NCI-H1436 (cell line): ENCODE measurements at places on chromosomes 6 and 20.

DNA sequence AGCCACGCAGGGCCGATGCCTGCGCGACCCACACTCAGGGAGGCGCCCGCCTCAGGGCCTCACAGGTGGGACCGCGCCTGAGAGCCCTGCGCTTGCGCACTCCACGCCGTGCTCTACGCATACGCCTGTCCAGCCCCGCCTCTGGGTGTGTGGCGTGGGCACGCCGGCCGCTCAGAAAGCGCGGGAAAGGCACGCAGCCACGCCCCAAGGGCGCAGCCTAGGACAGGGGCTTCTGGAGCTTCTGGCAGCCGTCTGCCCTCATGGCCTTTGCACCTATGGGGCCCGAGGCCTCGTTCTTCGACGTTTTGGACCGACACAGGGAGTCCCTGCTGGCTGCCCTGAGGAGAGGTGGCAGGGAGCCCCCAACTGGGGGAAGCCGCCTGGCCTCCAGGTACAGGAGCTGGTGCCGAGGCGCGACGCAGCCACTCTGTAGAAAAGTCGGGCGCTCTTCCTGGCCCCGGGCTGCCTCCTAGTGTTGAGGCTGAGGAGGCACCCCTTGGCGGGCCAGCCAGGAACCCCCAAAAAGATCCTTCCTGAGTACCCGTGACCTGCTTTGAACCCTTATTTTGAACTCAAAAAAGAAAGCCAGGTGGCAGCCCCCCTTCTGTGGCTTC is at the start of gene SPO11:
Gene SPO11 (plus strand): TSS at position 196 of the 614 bp plus-strand sequence. CDS start 65 bp downstream, at position 261.
- no peak for DNase-seq

DNA sequence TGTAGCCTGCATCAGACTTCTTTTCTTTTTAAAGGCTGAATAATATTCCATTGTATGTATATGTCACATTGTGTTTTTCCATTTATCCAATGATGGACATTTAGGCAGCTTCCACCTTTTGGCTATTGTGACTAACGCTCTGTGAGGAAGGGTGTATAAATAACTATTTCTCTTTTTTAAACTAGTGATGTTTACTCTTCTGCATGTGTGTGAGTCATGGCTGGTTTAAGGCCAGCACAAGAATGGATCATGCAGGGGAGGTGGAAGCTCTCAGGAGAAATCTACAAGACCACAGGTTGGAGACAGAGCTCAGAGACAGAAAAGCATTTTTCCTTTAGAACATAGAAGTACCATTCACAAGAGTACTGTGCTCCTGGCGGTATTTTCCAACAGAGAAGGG is 307.2 kb downstream of the SOX4 start:
- DNase-seq = no peak

DNA sequence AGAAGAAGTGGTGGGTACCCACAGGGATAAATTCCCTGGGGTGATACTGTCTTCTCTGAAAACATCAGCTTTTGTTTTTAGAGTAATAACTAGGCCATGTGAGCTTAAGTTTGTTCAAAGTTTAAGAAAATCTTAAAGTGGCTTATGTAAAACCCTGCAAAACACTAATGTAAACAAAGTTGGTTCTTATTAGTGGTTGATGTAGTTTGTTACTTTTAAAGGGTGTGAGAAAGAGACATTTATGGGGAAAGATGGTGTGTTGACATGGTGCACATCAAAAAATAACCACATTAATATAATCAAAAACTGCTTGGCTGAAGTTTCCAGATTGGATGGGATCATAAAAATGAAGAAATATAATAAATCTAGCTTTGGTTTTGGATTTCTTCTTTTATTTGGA is 119.9 kb downstream of the LAMP5 start:
- DNase-seq = no peak

DNA sequence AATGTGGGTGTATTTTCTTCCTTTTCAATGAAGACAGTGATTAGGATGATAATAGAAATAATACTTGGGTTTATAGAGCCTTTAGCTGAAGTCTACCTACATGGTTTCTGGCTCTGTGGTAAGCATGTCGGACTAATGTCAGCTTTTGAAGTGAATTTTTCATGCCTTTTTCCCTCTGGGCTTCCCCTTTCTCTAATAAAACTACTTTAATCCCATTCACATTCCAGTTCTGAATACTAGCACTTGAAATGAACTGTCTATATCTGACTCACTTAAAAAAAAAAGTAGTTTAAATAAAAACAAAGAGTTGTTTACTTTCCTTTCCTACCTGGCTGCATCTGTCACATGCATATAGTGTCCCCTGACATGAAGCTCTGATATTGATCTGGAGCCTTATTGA is 545.9 kb upstream of the FLRT3 start:
- no peak for DNase-seq

- no peak for DNase-seq
Observed at GRCh38 chr20:50136822-50137599, 16.5 kb downstream of the PEDS1 start.

DNA sequence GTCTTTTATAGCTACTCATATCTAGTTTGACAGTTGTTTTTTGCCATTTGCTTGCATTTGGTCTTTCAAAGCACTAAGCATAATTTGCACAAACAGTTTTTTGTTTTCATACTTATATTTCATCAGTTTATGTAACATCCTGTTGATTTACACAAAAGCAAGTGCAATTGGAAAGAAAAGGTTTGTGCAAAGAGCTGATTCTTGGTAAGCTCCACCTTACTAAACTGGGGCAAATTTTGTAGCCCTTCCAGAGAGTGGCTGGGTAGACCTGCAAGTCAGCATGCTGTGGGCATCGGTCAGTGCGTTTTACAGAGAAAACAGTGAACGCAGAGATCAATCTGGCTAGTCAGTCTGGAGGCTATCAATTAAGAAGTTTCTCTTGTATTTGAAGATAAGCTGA is 34.5 kb downstream of the TXLNB start:
- no peak for DNase-seq

- no peak for DNase-seq
Observed at GRCh38 chr6:168967281-168967925, 286.2 kb downstream of the THBS2 start.

DNA sequence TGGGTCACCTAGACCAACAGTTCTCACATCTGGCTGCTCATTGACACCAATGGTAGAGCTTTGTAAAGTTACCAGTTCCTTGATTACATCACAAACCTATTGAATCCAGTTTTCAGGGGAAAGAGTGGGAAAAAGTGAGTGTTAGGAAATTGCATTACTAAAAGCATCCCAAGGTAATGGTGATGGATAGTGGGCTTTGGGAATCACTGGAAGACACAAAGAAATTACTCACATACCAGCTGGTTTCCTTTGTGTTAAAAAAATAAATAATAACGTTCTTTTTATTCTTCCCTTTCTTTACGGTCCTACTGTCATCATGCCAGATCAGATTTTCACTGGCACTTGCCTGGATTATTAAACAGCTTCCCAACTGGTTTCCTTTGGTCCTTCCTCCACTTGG is 370.7 kb downstream of the RFPL4B start:
- DNase-seq = no peak

- no peak for DNase-seq
Observed at GRCh38 chr20:20206788-20207187, 154.5 kb downstream of the CFAP61 start.

GRCh38 chr6:89154131-89154530 is 8.3 kb downstream of the PM20D2 start:
- DNase-seq = no peak

DNA sequence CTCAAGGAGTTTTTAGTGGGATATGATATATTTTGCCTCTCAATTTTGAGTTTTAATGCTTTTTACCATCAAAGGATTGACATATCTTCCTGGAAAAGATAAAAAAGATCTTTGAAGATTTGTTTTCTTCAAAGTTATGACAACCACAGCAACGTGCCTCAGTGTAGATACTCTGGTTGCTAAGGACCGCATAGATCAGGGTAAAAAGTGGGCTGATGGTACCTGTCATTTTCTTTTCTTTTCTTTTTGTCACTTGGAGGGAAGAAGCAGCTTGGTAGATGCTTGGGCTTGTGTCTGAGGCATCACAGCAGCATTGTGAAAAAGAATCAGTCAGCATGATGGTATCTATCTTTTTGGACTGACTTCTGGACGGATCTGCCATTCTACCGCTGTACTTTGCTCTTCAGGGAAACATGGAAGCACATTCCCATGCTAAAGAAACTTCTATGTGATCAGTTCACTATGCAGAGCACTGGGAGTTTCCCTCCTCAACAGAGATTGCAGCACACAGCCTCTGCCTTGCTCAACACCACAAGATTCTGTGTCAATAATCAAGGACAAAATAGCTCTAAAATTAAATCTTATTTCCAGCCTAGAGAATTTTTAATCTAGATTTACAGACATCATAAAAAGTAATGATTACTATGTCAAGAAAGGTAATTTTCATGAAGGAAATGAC is 54.8 kb upstream of the SGK1 start:
- DNase-seq = no peak
